Fibroblast of skin of right biceps (primary cell): ENCODE measurements at places on chromosomes 16 and 17.
A peak's percentile ranks its signal among the peaks of the same experiment; 100 is the strongest.

DNA sequence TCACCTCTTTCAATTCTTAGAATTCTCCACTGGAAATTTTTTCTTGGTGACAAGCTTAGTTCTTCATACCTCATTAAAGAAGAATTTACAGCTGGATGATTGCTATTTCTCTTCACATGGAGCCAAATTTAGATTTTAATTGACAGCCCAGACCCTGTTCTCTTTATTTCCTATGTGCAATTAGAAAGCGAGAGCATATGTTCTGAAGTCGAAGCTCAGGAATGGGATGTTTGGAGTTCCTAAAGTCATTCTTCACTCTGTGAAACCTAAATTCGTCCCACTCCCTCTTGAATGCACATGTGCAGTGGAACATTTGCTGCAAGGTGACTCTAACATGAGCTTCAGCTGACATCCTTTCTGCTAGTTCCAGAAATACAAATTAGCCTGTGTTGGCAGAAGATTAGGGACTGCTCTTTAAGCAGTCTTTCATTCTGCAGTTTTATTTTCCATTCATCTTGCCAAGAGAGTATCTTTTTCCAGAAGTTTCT is 129.3 kb upstream of the KCNJ16 start:
- no peak for DNase-seq

DNA sequence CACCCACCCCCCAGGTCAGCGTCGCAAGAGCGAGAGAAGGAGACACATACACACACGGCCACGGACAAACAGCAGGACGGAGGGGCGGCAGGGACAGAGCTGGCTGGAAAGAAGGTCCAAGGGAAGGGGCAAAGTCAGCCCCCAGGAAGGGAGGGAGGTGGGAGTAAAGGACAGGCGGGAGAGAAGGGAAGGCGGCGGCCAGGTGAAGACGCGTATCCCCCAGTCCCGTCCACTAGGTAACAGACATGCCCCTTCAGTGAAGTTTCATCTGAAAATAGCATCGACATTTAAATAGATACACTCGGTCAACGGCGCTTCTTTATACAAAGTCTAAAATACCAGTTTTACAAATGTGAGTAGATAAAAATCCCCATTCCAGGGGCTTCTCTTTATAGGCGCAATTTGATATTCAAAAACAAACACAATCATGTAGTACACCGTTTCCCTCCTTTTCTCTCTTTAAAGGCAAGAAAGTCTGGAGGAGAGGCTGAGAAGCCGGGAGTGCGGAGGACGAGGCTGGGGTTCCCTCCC is 4.5 kb downstream of the CBX8 start:
- DNase-seq, result no peak

DNA sequence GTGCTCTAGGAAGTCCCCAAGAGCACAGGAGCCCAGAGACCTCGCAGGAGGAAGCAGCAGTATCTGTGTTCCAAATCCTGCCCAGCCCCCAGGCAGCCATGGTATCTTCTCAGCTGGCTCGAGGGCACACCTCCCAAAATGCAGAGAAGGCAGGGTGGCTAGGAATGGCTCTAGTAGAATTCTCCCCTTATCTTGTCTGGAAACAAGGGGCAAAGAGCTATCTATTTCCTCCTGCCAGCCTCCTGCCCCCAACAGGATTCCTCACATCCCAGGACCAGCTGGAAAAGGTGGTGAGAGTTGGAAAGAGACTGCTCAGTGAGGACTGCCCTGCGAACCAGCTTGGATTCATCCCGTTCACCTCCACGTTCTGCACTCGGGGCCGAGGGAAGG is 8.6 kb upstream of the TSPOAP1 start:
- DNase-seq, result no peak

DNA sequence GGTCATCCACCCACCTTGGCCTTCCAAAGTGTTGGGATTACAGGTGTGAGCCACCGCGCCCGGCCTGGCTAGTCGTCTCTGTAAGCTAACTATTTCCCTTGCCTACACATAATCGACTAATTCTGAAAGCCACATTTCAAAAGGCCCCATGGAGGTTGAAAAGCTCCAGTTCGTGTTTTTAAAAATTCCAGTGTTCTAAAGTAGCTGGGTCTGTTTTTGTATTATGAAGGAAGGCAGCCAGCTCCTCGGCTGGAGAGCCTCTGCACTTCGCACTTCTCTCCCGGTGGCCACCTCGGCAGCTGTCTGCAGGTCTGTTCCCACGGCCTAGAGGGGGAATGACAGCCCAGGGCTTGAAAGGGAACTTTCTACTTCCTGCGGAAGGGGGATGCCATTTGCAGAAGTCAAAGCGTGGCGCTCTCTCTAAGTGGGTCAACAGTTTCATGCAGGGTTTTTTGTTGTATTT is 16.9 kb downstream of the HASPIN start:
- no peak for DNase-seq

- no peak for DNase-seq
These were observed 92.4 kb downstream of the HAPSTR1 start for GRCh38 chr16:9183682-9184353.

- DNase-seq, result no peak
These were observed at the start of gene RGS11 for GRCh38 chr16:275786-276232. TSS of gene RGS11 (minus strand) at chr16:275944. CDS start at chr16:275911, 33 bp downstream.

GRCh38 chr17:50102164-50102991 is 7.2 kb downstream of the PDK2 start:
- no peak for DNase-seq

GRCh38 chr16:16157166-16157565 is 66.1 kb downstream of the ABCC6 start:
- DNase-seq, result no peak

DNA sequence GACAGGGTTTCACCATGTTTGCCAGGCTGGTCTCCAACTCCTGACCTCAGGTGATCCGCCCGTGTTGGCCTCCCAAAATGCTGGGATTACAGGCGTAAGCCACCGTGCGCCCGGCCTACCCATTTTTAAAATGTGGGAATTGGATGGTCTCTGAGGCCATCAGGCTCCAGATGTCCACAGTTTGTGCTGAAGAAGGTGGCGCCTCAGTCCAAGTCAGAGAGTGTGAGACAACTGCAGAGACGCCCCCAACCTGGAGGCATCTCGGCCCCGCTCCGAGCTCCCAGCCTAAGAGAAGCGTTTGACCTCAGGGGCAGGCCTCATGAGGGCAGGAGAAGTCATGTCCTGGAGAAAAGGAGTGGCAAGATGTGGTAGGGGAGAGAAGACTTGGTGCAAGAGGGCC is 146.5 kb downstream of the MRM1 start:
- no peak for DNase-seq

DNA sequence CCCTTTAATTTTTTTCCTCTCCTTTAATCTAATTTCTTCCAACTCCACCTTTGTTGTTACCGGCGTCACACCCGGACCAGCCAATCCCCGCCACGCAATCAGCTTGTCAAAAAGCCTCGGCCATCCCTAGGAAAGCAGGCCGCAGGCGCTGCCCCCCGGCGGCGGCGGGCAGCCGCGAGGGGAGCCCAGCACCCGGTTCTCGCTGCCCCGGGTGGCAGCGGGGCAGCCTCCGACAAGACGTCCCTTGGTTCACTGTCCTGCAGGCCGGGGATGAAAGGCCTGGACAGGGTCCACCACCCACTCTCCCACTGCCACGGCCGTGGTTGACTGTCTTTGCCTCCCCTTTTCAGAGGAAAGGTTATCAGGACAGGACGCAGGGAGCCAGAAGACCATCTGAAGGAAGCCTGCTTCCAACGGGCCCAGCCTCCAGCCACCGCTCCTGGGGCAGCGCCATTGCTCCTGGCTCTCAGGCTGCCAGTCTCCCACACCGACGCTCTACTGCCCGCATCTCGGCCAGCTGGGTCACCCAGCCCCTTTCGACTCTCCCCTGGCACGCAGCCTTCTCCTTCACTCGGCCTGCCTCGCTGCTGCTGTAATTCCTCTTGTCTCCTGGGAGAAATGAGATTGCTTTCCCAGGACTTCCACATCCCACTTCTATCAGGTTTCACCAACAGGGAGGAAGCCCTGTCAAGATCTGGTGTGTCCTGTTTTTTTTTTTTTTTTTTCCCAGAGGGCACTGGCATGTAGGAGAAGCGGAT is 2.8 kb upstream of the UBTF start:
- peak; percentile 79 for DNase-seq

GRCh38 chr17:50637829-50638605 is 3.3 kb downstream of the ABCC3 start:
- no peak for DNase-seq

- DNase-seq, result no peak
These were observed 17.6 kb upstream of the FZD2 start for GRCh38 chr17:44539673-44540072.

DNA sequence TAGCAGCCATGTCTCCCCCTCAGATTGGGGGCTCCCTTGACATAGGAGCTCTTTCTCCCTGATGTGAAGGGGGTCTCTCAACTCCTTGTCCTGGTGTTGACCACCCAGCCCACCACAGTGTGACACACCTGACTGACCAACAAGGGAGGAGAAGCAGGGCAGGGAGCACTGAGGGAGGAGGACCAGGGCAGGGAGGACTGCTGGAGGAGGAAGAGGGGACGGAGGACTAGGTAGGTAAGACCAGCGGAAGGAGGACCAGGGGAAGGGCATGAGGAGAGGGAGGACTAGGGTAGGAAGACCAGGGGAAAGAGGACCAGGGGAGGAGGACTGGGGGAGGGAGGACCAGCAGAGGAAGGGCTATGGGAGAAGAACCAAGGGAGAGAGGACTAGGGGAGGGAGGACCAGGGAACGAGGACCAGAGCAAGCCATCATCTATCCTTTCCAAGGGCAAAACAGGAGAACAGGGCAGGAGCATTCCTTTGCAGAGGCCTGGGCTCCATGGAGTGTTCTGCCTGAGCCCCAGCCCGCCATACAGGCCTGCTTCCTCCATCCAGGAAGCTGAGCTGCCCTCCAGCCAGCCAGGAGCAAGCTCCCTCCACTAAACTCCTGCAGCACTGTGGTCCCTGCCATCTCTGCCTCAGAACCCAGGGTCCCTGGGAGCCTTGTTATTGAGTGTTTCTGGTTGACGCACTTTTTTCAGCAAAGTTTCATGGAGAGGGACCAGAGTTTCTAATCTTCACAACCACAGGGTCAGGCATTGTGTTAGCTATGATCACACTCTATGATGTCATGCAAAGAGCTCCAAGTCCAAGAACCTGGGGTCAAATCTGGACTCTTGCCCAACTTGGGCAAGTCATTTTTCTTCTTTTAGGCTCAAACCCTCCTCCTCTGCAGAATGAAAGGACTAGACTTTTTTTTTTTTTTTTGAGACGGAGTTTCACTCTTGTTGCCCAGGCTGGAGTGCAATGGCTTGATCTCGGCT is 15.4 kb upstream of the KRT17 start:
- no peak for DNase-seq

- no peak for DNase-seq
These were observed 465 bp upstream of the PRSS22 start for GRCh38 chr16:2858245-2859025.

- DNase-seq, result no peak
These were observed 3.8 kb downstream of the NLK start for GRCh38 chr17:28046034-28046825.

GRCh38 chr16:87138738-87139267 is 178.4 kb downstream of the C16orf95 start:
- no peak for DNase-seq

- no peak for DNase-seq
These were observed 3.3 kb upstream of the CA7 start for GRCh38 chr16:66840883-66841282.

GRCh38 chr17:38510421-38511149 is 82.3 kb downstream of the ARHGAP23 start:
- DNase-seq, result peak; percentile 61

- no peak for DNase-seq
These were observed 43.8 kb downstream of the PSME3IP1 start for GRCh38 chr16:57141822-57142631.

- peak; percentile 68 for DNase-seq
These were observed 8.6 kb downstream of the LGALS3BP start for GRCh38 chr17:78970834-78971755.

DNA sequence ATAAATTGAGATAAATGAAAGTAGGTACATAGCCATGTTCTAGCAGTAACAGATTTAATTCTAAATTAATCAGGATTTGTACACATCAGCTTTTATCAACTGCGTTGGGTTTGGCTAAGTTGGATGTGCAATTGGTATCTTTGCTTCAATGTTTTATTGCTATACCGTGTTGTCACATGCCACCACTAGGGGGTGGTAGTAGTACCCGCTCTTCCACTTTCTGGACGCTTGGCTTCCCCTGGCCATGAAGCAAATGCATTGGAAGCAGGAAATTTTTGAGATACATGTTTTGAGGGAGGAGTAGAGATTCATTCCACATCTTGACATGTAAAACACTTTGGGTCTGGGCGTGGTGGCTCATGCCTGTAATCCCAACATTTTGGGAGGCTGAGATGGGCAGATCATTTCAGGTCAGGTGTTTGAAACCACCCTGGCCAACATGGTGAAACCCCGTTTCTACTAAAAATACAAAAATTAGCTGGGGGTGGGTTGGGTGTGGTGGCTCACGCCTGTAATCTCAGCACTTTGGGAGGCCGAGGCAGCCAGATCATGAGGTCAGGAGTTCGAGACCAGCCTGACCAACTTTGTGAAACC is 58.6 kb downstream of the EMP2 start:
- DNase-seq, result peak; percentile 62

DNA sequence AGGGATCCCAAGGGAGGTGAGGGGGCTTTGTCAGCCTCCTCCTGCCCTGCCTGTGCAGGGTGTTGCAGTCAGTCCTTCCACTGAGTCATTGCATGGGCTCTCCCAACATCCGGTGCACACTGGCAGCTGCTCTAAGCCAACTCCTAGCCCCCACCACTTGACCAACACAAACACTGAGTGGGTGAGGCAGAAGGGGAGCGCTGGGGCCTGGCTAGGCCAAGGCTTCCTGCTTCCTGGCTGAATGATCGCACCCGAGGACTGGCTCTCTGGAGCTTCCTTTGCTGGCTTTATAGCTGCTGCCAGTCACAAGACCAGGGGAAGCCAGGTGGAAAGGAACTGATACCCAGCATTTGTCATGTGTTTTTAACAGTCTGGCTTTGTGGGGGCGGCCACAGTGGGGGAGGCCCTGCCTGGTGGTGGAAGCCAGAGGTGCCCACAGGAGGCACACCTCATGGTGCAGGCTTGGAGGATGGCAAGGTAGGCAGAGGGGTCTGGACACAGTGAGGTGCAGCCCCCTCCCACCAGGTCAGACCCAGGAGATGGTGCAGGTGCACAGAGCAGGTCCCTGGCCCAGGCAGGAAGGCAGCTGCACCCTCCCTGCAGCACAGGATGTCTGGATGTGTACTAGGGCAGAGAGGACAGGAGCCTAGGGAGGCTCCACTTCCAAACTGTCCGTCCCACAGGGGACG is 6.8 kb downstream of the MPG start:
- DNase-seq, result peak; percentile 81

- no peak for DNase-seq
These were observed 34.9 kb upstream of the C16orf78 start for GRCh38 chr16:49338611-49339265.

DNA sequence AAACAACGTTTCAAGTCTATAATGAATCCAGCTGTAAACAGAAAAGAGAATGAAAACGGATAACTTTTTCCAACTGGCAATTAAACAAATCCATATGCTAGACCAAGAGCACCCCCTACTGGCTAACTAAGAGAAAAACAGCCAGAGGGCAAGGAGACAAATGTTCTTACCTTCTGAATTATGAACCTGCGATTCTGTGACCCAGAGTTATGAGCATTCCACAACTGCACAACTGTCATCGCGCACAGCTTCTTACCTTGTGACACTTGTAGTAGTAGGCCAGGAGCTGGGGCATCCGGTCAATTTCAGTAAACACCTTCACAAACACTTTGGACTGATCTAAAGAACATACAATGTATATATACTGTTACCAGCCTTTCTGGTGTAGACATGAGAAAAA is 18.6 kb downstream of the COG7 start:
- peak; percentile 61 for DNase-seq

GRCh38 chr16:7688811-7689210 is 356.2 kb downstream of the RBFOX1 start:
- no peak for DNase-seq

- no peak for DNase-seq
These were observed 2.9 kb downstream of the HEXIM1 start for GRCh38 chr17:45150911-45151809.
